ENCODE measurements at places on chromosomes 16 and 17.

- DNase-seq = no peak
These were observed 13.4 kb upstream of the NLK start for GRCh38 chr17:28029044-28029443.

GRCh38 chr17:57640079-57640478 lies 105.0 kb downstream of the CCDC182 start:
- no peak for DNase-seq

DNA sequence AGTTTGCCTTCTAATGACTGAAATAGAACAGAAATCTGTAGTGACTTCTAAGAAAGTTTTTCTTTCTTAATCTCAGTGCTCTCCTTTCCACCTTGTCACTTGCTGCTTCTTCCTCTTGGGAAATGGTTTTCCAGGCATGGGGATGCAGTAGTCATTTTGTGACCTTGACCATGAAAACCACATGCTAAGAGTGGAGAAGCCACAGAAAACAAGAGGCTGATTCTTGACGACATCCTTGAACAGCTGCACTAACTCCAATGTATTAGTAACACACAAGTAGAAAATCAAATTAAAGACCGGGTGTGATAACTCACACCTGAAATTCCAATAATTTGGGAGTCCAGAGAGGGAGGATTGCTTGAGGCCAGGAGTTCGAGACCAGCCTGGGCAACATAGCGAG lies 15.5 kb upstream of the USP31 start:
- no peak for DNase-seq

DNA sequence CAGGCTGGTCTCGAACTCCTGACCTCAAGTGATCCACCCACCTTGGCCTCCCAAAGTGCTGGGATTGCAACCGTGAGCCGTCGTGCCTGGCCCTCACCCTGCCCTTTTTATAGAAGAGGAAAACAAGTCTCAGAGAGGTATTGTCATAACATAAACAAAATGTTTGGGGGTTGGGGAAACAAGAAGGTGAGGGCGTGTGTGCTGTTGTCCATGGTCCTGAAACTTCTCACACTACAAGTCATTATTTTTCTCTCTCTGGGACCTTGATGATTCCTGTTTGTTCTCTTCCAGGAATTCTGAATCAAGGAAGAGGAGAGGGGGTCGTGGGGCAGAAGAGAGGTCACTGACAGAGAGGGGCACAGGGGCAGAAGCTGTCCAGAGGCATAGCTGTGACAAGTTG lies 160.2 kb upstream of the LHX1 start:
- DNase-seq = peak; percentile 14

GRCh38 chr17:79544142-79544914 lies 66.5 kb downstream of the RBFOX3 start:
- no peak for DNase-seq

- DNase-seq = no peak
These were observed 27.0 kb downstream of the RSL1D1 start for GRCh38 chr16:11824362-11824761.

- DNase-seq = no peak
These were observed 96.6 kb downstream of the HELZ start for GRCh38 chr17:67148352-67148751.

- DNase-seq = no peak
These were observed 30.1 kb downstream of the NDEL1 start for GRCh38 chr17:8465759-8466158.

GRCh38 chr17:28039251-28039650 lies 3.2 kb upstream of the NLK start:
- DNase-seq = no peak

GRCh38 chr16:19523559-19524355 lies at the start of gene CCP110:
Gene CCP110, plus strand, starts transcription at chr16:19523942. Its CDS starts 3,940 bp downstream, at chr16:19527882.
- peak; percentile 92 for DNase-seq

GRCh38 chr17:246851-247421 lies 65.5 kb upstream of the DOC2B start:
- DNase-seq = no peak

GRCh38 chr16:66687906-66688625 lies 8.5 kb downstream of the CMTM4 start:
- no peak for DNase-seq

DNA sequence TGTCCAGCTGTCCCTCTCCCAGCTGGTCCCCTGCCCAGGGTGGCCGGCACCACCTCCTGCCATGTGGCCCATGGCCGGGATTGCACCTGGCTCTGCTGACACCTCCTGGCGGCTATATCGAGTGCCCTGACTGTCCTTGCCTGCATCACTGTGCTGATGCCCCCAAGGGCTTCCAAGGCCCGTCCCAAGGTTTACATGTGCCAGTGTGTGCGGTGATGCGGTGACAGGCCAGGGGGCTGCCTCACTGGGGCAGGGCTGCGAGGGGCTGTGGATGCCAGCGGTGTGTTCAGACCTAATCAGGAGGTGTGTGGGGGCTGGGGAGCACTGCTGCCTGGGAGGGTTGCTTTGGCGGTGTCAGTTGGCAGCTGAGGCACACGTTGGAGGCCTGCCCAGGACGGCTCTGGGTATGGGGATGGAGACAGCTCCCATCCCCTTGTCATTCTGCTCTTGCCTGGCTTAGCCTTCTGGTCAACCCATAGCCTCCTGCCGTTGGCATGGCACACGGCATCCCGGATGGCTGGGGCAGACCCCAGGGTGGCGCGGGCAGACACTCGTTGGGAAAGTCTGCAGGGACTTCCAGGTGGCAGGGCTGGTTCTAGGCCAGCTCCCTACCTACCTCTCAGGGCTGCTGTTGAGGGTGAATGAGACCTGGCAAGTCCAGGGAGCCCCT lies 5.5 kb downstream of the MAP2K3 start:
- DNase-seq = no peak

DNA sequence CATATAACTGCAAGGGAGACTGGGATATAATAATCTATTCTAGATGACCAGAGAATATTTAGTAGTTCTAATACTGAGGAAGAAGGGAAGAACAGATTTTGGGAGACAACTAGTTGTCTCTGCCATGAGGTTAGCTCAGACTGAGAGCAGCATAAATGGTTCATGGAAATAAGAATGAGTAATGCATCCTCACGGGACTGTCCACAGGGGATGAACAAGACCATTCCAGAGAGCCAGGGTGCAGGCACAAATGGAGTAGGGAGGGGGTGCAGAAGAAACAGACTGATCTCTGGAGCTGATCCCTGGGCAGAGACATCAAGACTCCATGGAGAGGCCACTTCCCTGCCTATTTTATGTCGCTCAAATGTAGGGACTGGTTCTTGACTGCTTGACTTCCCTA lies 30.4 kb downstream of the NLRC5 start:
- no peak for DNase-seq

DNA sequence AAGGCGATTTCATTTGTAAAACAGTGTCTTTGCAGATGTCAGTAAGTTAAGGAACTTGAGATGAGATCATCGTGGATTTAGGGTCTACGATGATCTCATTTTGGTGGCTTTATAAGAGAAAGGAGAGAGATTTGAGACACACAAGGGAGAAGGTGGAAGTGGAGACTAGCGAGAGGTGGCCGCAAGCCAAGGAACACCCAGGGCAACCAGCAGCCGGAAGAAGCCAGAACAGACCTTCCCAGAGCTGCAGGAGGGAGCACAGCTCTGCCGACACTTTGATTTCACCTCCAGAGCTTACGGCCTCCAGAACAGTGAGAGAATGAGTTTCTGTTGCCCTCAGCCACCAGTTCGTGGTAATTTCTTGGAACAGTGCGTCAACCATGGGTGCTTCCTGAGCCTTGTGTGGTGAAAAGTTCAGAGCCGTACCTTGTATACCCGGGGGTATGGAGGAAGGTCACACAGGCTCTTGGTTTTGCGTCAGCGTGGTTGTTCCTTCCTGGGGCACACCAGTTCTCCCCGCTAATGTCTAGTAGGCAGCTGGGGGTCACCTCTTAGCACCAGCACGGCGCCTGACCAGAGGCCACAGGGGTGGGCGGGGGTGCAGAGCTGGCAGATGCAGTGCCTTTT lies 12.9 kb upstream of the SEC14L1 start:
- DNase-seq = no peak

DNA sequence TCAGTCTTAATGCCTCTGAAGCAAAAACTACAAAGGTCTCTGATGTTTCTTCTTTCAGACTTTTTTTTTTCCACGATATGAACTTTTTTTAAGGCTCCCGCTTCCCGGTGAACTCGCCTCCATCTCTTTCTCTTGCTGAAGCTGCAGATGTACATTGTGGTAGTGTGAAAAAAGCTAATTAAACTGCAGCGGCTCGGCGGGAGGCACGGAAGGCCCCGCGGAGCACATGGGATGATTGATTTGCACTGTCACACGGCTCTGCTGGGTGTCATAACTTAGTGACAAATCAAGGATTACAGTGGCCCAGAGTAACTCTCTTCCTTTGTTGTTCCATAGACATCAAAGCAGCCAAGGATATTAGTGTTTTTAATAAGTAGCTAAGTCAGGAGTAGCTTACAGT lies 196.3 kb downstream of the AXIN2 start:
- DNase-seq = no peak

- DNase-seq = no peak
These were observed 10.7 kb downstream of the PYCARD start for GRCh38 chr16:31191697-31192428.

DNA sequence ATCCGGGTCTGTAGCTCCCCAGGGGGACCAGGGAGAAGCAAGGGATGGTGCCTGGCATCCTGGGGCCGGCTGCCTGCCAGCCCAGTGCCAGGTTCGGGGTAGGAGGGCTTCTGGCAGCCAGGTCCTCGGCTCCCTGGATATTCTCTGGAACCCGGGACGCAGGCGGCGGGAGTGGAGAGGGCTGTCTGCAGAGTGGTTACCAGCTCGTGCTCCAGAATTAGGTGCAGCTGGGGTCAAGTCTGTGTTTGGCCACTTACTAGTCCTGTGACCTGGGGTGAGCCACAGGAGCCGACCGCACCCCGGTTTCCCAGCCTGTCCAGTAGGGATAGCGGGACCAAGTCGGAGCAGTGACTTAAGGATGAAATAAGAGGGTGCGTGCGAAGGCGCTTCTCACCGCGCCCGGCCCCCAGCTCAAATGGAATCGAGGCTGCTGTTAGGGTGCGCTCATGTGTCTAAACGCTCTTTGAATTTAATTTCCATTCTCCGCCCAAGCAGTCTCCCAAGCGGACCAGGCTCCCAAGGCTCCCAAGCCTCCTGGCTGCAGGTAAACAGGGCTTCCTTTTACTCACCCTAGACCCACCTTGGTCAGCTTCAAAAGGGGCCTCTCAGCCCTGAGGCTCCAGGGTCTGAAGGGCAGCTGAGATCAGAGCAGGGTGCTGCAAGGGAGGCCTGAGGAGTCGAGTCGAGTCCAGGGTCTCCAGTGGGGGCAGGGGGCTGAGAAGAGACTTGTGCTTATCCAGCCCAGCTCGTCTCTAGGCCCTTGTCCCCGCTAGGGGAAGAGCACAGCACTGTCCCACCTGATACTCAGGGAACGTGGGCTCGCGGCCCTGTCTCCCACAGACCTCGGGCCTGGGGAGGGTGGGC lies 28.3 kb upstream of the ZNF469 start:
- DNase-seq = no peak

DNA sequence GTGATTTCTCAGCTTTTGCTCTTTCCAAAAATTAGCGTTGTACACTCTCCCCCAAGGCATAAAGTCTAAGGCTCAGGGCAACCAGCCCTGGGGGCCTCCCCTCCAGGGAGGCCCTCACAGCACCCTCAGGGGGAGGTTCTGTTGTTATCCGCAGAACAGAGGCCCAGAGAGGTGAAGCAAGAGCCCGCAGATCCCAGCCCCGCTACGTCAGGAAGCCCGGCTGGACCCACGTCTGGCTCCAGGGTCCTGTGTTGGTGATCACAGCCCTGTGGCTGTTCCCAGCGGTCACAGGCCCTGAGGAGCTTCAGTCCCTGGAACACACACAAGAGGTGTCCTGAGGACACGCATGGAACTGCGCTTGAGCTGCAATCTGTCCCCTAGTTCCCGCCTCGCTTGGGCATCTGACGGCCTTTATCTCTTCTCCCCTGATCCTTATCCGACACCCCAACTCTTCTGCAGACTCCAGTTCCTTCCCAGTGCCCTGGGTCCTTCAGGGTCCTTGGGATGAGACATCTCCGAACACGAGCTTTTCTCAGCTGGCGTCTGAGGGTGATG lies 1.1 kb upstream of the ZG16B start:
- DNase-seq = no peak

- peak; percentile 50 for DNase-seq
These were observed 70.6 kb upstream of the MED9 start for GRCh38 chr17:17406225-17406624.

- DNase-seq = no peak
These were observed 160.0 kb downstream of the CBLN1 start for GRCh38 chr16:49121636-49122035.

DNA sequence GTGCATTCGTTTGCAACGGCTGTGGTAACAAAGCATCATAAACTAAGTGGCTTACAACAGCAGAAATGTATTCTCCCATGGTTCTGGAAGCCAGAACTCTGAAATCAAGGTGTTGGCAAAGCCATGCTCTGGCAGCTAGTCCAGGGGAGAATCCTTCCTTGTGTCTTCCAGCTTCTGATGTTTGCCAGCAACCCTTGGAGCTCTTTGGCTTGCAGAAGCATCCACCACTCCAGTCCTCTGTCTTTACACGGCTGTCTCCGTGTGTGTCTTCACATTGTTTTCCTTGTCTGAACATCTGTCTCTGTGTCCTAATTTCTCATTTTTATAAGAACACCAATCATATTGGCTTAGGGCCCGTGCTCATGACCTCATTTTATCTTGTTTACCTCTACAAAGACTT lies 265.3 kb upstream of the HSBP1 start:
- DNase-seq = no peak
